ENCODE measurements at places on chromosomes 12 and 14. TPM values are rescaled to one million over a fixed set of nuclear protein-coding genes. Genes with fewer than 3 reads are reported as not detected.

Gene GAS2L3
- total RNA-seq, result 5.6 TPM

Gene DHRS2
- total RNA-seq, result not detected

GRCh38 chr14:101496776-101497683, 64.3 kb upstream of the DIO3 start:
- peak; percentile 48 for DNase-seq
- H3K4me3 ChIP-seq, result no peak overlapping the region
- H3K27ac ChIP-seq, result no peak overlapping the region
- H3K36me3 ChIP-seq, result no peaks in the 10 kb centered on the region
- H3K4me1 ChIP-seq, result peaks cover 13% of the 10 kb centered on the region
- H3K27me3 ChIP-seq, result no peaks in the 10 kb centered on the region

- H3K36me3 ChIP-seq, result no peaks in the 10 kb centered on the region
- peak; percentile 48 for DNase-seq
- peaks cover 5% of the 10 kb centered on the region for H3K4me1 ChIP-seq
- no peak within 1 kb of the TSS for H3K27ac ChIP-seq
- H3K27me3 ChIP-seq, result no peaks in the 10 kb centered on the region
Measured at GRCh38 chr12:128852885-128853599, at the start of gene GLT1D1. GLT1D1 (plus strand) TSS chr12:128853478; CDS start chr12:128853582, 104 bp downstream.

Gene FBLN5
- total RNA-seq, result 94.5 TPM

Gene TEX52
- not detected for total RNA-seq

Gene ATL1
- total RNA-seq, result 9.1 TPM

- H3K36me3 ChIP-seq, result no peaks in the 10 kb centered on the region
- H3K4me1 ChIP-seq, result no peaks in the 10 kb centered on the region
- H3K27me3 ChIP-seq, result no peaks in the 10 kb centered on the region
- no peak overlapping the region for H3K27ac ChIP-seq
- DNase-seq, result no peak
Measured at GRCh38 chr12:102669056-102669455, 188.7 kb upstream of the IGF1 start.

- DNase-seq, result no peak
- H3K4me3 ChIP-seq, result no peak overlapping the region
- no peak overlapping the region for H3K27ac ChIP-seq
- no peaks in the 10 kb centered on the region for H3K4me1 ChIP-seq
- no peaks in the 10 kb centered on the region for H3K27me3 ChIP-seq
Measured at GRCh38 chr12:14810953-14811483, 3.0 kb downstream of the SMCO3 start.

DNA sequence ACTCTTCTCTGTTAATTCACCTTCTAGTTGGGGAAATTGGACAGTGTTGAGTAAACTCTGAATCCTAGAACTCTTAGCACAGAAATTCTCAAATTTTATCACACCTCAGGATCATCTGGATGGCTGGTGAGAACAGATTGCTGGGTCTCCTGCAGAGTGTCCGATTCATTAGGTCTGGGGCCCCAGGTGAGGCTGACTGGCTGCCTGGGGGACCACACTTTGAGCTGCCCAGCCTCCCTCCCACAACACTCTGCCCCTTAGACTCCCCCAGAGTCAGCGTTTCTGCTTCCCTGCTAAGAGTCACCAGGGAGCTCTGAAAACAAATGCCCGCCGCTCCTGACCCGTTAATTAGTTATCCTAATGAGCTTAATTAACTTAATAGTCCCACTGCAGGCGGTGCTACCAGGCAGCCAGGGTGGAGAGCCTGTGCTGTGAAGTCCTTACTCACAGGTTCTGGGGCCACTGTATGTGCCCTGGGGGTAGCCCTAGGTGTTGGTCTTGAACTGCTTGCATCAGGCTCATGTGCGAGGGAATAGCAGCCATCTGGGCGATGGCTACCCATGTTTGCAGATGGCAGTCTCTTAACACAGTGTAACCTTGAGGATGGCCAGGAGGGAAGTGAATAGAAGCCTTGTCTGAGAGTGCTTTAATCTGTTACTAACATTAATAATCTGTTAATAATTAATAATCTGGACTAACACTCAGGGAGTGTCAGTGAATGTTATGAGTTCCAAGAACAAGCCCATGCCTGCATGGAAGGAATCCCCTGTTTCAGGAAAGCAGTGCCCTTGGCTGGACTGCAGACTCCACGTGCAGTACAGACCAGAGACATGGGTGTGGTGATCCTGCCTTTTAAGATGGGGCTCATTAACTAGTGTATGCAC, 35.6 kb downstream of the AACS start:
- H3K4me3 ChIP-seq, result no peak overlapping the region
- H3K4me1 ChIP-seq, result no peaks in the 10 kb centered on the region
- H3K27ac ChIP-seq, result no peak overlapping the region
- no peaks in the 10 kb centered on the region for H3K27me3 ChIP-seq

GRCh38 chr12:55582066-55582465, 9.8 kb downstream of the OR2AP1 start:
- no peak for DNase-seq
- no peaks in the 10 kb centered on the region for H3K27me3 ChIP-seq
- no peaks in the 10 kb centered on the region for H3K36me3 ChIP-seq
- no peak overlapping the region for H3K4me3 ChIP-seq

DNA sequence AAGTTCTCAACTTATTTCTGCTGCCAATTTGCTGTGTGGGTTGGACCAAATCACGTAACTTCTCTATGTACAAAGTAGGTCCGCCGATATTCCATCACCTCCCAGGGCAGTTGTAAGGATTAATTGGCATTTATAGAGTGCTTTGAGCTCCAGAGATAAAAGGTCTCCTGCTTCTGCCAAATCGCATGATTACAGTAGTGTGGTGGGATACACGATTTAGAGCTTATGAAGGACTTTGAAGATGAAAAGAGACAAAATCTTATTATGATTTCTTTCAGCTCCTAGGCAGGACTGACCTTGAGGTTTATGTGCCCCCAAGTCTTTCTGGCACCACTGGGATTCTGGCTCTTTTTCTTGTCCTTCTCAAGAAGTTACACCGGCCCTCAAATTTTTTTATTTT, 84.7 kb downstream of the TBC1D30 start:
- no peak overlapping the region for H3K27ac ChIP-seq
- DNase-seq, result no peak
- H3K4me3 ChIP-seq, result no peak overlapping the region
- H3K27me3 ChIP-seq, result no peaks in the 10 kb centered on the region
- peaks cover 18% of the 10 kb centered on the region for H3K4me1 ChIP-seq

- DNase-seq, result no peak
- H3K4me1 ChIP-seq, result no peaks in the 10 kb centered on the region
- peak overlapping the region; percentile 98 for H3K27ac ChIP-seq
- H3K4me3 ChIP-seq, result peak overlapping the region; percentile 89
- no peaks in the 10 kb centered on the region for H3K27me3 ChIP-seq
Measured at GRCh38 chr12:101878243-101878821, 952 bp downstream of the DRAM1 start.

Gene BATF
- total RNA-seq, result 1.6 TPM

DNA sequence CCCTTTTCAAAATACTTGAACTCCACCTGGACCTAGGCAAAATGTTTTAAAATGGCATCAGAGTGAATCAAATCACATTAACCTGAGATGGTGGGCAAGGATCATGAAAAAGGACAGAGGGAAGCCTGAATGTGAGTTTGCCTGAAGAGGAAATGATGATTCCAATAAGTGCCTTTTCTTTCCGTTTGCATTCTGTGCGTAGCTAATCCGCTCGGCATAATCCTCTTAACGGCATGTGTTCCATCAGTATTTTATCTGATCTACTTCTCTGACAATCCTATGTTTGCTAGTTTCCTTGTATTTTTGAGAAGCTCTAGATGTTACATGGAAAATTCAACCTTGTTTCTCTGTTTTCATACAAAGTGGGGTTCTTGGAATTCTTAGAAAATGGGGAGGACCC, 354.6 kb downstream of the NRXN3 start:
- no peaks in the 10 kb centered on the region for H3K27me3 ChIP-seq
- H3K4me3 ChIP-seq, result no peak overlapping the region
- no peak for DNase-seq
- H3K4me1 ChIP-seq, result no peaks in the 10 kb centered on the region
- H3K36me3 ChIP-seq, result no peaks in the 10 kb centered on the region
- no peak overlapping the region for H3K27ac ChIP-seq

GRCh38 chr14:56211084-56211483, 92.9 kb downstream of the PELI2 start:
- H3K4me3 ChIP-seq, result no peak overlapping the region
- no peaks in the 10 kb centered on the region for H3K27me3 ChIP-seq
- H3K4me1 ChIP-seq, result peaks cover 24% of the 10 kb centered on the region
- no peaks in the 10 kb centered on the region for H3K36me3 ChIP-seq
- no peak for DNase-seq

Gene CLEC2B
- 16.9 TPM for total RNA-seq

DNA sequence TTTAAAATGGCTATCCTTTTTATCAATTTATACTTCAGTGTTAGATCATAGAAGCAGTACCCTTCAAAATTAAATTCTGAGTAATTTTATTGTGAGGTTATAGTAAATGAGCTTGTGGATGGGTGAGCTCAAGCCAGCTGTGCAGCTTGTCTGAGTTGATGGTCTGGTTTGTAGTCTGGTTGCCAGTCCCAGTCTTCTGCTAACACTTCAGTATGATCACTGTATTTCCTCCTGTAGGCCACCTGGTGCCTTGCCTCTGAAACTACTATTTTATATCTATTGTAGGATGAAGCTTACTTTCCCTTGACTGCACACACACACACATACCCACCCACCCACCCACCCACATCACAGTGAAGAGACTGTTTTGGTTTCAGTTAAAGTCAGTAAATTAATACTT, 496.4 kb downstream of the PCNX1 start:
- H3K4me1 ChIP-seq, result peaks cover 3% of the 10 kb centered on the region
- no peaks in the 10 kb centered on the region for H3K36me3 ChIP-seq
- no peaks in the 10 kb centered on the region for H3K27me3 ChIP-seq
- H3K4me3 ChIP-seq, result no peak overlapping the region
- H3K27ac ChIP-seq, result no peak overlapping the region

- no peaks in the 10 kb centered on the region for H3K36me3 ChIP-seq
- H3K4me1 ChIP-seq, result no peaks in the 10 kb centered on the region
- no peak for DNase-seq
- no peaks in the 10 kb centered on the region for H3K27me3 ChIP-seq
Measured at GRCh38 chr14:34237081-34237480, 225.0 kb downstream of the SPTSSA start.

- H3K36me3 ChIP-seq, result no peaks in the 10 kb centered on the region
- H3K4me1 ChIP-seq, result peaks cover 7% of the 10 kb centered on the region
- DNase-seq, result no peak
- no peak overlapping the region for H3K4me3 ChIP-seq
- H3K27me3 ChIP-seq, result no peaks in the 10 kb centered on the region
- no peak overlapping the region for H3K27ac ChIP-seq
Measured at GRCh38 chr12:41101806-41102205, 86.3 kb upstream of the PDZRN4 start.

DNA sequence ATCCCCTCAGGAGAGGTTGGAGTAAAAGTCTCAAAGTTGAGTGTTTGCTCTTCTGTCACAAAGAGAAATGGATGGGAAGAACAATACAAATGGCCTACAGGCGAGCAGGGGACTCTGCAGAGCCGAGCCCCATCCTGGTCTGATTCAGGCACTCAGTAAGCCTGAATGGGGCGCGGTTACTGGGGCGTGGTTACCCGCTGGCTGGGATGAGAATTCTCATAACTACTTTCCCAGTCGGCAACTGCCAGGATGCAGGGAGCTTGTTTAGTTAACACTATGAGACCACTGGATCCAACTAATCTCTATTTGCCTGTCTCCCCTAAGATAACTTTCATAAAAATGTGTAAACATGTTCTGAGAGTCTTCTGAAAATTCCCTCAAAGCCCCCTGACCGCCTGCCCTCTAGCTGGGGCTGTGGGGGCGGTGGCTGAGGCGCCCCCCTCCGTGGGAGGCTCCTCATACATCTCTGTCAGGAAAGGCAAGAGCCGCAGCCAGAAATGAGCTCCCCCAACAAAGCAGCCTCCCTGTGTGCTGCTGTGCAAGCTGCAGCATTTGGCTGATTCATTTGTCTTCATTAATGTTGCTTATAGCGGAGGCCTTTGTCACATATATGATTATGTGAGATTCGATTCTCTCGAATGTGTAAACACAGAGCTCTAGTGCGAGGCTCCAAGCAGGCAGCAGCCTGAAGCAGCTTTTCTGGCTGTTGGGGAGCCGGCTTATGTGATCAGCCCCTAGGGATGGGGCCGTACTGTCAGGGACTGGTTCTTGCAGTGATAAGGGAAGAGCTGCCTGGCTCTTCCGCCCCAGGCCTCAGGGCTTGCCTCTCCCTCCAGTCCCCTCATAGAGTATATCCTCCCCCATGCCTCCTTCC, 126.1 kb upstream of the ARHGAP5 start:
- H3K27me3 ChIP-seq, result no peaks in the 10 kb centered on the region
- H3K4me3 ChIP-seq, result no peak overlapping the region
- no peaks in the 10 kb centered on the region for H3K4me1 ChIP-seq
- peak overlapping the region; percentile 8 for H3K27ac ChIP-seq
- no peak for DNase-seq

- no peaks in the 10 kb centered on the region for H3K36me3 ChIP-seq
- H3K4me1 ChIP-seq, result no peaks in the 10 kb centered on the region
- H3K4me3 ChIP-seq, result no peak overlapping the region
- H3K27ac ChIP-seq, result no peak overlapping the region
- DNase-seq, result no peak
- H3K27me3 ChIP-seq, result no peaks in the 10 kb centered on the region
Measured at GRCh38 chr12:66321435-66321834, 19.1 kb downstream of the HELB start.

GRCh38 chr14:89842837-89843236, 111.7 kb downstream of the EFCAB11 start:
- H3K4me3 ChIP-seq, result no peak overlapping the region
- no peak overlapping the region for H3K27ac ChIP-seq
- H3K4me1 ChIP-seq, result no peaks in the 10 kb centered on the region
- DNase-seq, result no peak
- no peaks in the 10 kb centered on the region for H3K36me3 ChIP-seq

Gene PIWIL1
- not detected for total RNA-seq

GRCh38 chr12:1635301-1636095, 6.5 kb downstream of the WNT5B start:
- no peaks in the 10 kb centered on the region for H3K27me3 ChIP-seq
- H3K36me3 ChIP-seq, result peaks cover 11% of the 10 kb centered on the region
- H3K4me1 ChIP-seq, result peaks cover 26% of the 10 kb centered on the region
- H3K4me3 ChIP-seq, result no peak overlapping the region
- no peak for DNase-seq

- no peaks in the 10 kb centered on the region for H3K4me1 ChIP-seq
- H3K27me3 ChIP-seq, result no peaks in the 10 kb centered on the region
- no peaks in the 10 kb centered on the region for H3K36me3 ChIP-seq
- peak overlapping the region; percentile 71 for H3K4me3 ChIP-seq
Measured at GRCh38 chr12:105235281-105235731, 668 bp downstream of the APPL2 start.

Gene SLC7A8
- total RNA-seq, result 19.7 TPM

GRCh38 chr14:45947830-45948229, 694.8 kb upstream of the MIS18BP1 start:
- no peak overlapping the region for H3K27ac ChIP-seq
- no peaks in the 10 kb centered on the region for H3K27me3 ChIP-seq
- DNase-seq, result no peak
- no peak overlapping the region for H3K4me3 ChIP-seq
- H3K4me1 ChIP-seq, result no peaks in the 10 kb centered on the region

Gene E2F7
- 0.14 TPM for total RNA-seq

GRCh38 chr14:94917041-94917600, 147.2 kb upstream of the GSC start:
- no peaks in the 10 kb centered on the region for H3K36me3 ChIP-seq
- no peak overlapping the region for H3K27ac ChIP-seq
- DNase-seq, result no peak
- H3K4me3 ChIP-seq, result no peak overlapping the region
- H3K27me3 ChIP-seq, result no peaks in the 10 kb centered on the region

- H3K27ac ChIP-seq, result no peak overlapping the region
- DNase-seq, result no peak
- no peaks in the 10 kb centered on the region for H3K27me3 ChIP-seq
- H3K4me3 ChIP-seq, result no peak overlapping the region
- H3K36me3 ChIP-seq, result no peaks in the 10 kb centered on the region
- no peaks in the 10 kb centered on the region for H3K4me1 ChIP-seq
Measured at GRCh38 chr12:105906561-105906960, 232.2 kb downstream of the NUAK1 start.
